NCI-H526 (cell line): ENCODE measurements at places on chromosomes 2 and 18.

DNA sequence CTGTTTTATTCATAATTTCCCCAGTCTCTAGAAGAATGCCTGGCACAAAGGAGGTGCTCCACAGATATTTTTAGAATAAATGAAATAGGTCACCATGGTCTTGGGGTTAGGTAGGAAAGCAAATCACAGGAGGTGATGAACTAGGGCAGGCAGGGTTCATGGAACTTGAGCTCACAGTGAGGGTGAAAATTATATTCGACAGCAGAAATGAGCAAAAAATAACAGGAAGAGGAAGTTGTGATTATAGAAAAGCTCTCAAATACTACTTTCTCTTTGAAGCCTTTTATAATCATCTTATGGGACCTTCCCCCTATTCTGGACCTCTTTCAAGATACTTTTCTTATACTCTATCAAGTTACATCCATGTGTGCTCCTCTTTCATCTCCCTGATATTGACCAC is 4.5 kb upstream of the CREB1 start:
- no peak for DNase-seq

DNA sequence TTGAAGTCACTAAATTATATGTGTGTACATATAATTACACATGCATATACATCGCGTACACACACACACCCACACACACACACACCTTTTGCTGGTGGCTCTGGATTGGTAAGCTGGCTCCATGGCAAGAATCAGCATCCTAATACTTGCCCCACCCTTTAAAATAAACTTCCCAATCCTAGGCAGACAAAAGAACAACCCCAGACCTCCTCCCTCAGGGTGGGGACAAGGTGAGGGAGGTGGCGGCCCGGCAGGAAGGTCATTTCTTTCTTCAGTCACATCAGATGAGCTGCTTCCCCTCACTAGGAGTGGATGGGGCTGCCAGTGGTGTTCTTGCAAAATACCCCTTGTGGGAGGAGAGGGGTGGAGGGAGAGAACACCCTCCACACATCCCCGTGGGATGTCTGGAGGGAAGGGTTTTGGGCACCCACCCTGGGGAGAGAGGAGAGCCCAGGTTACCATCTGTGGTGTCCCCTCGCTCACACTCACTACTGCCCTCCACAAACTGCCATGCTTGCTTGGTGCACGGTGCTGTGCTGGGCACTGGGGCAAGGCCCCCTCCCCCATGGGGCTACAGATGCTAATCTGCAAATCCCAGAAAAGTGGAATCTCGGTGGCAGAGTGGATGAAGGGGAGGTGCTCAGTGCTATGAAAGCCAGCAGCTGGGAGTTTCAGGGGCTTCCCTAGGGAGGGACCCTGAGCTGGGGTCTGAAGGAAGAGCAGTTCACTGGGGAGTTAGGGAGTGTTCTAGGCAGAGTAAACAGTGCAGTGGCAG is 64.0 kb downstream of the ODC1 start:
- no peak for DNase-seq

- DNase-seq = no peak
Measured at GRCh38 chr2:100887039-100887578, 67.2 kb downstream of the NPAS2 start.

- no peak for DNase-seq
Measured at GRCh38 chr2:240507060-240507777, 50.6 kb downstream of the ANKMY1 start.

- DNase-seq = no peak
Measured at GRCh38 chr18:35072616-35073015, 31.4 kb downstream of the MAPRE2 start.

- no peak for DNase-seq
Measured at GRCh38 chr2:197011021-197011417, 84.5 kb upstream of the PGAP1 start.

DNA sequence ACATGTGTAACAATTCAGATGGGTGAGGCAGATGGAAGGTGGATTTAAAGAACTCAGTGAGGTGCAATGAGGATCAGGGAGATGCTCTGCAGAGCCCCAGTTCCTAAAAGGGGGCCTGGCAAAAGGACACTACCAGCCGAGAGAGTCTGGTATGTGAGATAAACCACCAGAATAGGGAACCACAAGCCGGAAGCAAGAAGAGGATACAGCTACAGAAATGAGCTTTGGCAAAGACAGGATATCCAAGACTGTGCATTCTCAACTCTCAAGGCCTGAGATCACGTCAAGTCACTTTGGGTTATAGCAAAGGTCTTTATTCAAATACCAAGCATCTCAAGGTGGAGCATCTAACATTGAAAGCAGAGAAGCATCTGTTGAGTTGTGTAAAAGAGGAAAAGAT is 293.5 kb downstream of the ARHGAP15 start:
- DNase-seq = no peak

- DNase-seq = no peak
Measured at GRCh38 chr2:86397986-86398385, 43.2 kb upstream of the KDM3A start.

GRCh38 chr18:74512321-74513053 is 16.3 kb downstream of the CNDP2 start:
- no peak for DNase-seq

GRCh38 chr2:2738276-2738675 is 407.2 kb upstream of the MYT1L start:
- no peak for DNase-seq

GRCh38 chr2:240983996-240984498 is 14.4 kb upstream of the SNED1 start:
- peak; percentile 42 for DNase-seq

GRCh38 chr2:7906431-7906830 is 775.4 kb upstream of the ID2 start:
- no peak for DNase-seq

GRCh38 chr18:58341916-58342315 is 287.0 kb downstream of the ALPK2 start:
- DNase-seq = no peak

DNA sequence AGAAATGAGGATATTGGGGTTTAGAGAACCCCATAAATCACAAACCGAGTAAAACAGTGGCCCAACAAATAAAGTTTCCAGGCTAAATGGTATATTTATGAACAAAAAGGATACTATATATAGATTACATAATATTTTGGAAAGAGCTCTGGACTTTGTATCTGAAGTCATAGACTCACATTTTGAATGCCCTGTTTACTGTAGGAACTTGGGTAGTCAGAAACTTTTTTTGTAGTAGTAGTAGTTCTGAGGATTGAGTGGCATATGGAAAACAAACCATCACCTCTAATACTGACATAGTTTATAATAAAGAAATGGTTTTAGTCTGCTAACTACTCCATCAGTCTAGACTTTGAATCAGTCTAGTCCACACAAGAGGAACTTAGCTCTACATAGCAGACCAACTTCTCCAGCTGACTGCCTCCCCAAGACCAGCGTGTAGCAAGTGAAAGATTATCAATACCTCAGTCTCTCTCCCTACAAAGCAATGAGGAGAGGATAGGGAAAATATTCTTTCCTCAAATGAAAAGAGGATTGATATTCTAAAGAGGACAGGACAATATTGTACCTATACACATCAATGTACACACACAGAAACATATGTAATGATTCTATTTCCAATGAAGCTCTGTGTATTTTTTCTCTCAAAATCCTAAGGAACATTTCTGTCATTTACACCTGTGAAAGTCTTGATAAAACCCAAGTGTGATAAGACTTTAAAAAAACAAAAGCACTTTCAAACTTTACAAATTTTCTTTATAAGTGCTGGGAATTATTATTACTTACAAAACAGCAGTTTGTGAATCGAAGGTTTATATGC is 184.9 kb upstream of the MAP2 start:
- no peak for DNase-seq

GRCh38 chr2:212936572-212936971 is 214.8 kb downstream of the IKZF2 start:
- DNase-seq = peak; percentile 90

- DNase-seq = no peak
Measured at GRCh38 chr2:229417916-229418315, 146.8 kb upstream of the PID1 start.

GRCh38 chr2:138239902-138240491 is 261.6 kb upstream of the SPOPL start:
- no peak for DNase-seq

DNA sequence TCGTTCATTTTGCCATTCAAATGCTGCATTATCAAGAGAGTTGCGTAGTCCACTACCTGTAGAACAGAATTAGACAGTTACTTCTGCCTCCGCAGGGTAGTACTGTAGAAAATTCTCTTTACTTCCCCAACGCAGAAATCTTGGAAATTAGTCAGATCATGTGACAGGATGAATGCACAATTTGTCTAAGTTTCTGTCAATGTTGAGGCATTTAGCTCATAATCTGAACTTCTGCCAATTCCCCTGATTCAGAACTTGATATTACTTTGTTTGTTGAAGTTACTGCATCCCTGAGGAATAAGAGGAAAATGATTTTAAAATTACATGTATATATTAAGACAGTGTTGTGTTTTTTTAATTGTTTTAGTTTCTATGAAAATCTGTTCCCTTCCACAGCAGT is 83.4 kb downstream of the TTC27 start:
- DNase-seq = no peak

DNA sequence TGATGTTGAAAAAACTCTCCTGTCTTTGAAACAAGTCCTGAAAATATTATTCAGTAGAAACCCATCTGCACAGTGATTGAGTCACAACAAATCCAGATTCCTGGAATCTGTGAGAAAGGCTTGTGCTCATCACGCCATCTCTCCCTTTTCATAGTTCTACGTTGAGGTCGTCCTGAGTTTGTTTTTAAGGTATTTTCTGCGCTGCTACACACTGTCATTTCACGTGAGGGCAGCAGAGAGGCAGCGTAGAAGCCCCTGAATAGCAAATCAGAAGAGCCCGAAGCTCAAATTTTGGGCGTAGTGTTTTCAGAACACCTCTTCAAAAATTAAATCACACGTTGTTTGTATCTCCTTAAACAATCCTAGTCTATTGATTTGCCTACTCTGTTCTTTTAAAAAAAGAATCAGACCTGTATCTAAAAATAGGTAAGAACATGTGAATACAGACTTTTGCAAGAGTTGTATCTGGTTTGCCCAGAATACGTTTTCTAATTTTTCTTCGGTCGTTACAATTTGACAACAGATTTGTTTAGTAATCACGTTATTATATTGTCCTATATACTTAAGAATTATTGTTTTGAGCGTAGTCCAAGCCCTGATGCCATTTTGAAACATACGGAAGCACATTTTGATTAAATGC is 61.6 kb upstream of the SLC38A11 start:
- peak; percentile 45 for DNase-seq

DNA sequence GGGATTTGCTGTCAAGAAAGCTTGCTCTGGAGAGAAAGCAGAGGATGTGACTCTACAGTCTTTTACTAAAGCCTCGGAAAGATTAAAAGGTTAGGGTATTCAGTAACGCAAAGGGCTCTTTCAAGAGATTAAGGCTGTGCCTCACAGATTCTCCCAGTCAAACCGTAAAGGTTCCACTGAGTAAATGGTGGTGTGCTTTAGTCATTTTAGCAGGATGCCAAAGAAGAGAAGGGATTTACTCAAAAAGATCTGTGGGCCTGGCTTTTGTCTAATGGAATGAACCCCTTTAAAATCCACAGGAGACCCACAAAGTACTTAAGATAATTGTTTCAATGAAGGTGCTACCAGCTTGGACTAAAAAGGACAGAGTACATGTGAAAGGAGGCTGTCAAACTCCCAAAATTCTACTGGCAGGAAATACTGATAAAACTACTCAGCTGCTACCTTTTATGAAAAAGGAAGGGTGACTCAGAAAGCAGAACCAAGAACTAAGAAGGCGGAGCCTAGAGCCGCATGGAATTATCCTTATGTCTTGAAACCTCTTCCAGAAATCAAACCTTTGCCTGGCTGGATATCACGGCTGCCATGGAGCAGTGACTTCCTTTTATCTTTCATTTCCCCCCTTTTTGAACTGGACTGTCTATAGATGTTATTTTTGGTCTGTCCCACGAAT is 670.2 kb upstream of the ZEB2 start:
- no peak for DNase-seq
